Spinal cord (tissue), 10 donors: ENCODE measurements at places on chromosomes 3 and 15.

- no peak for DNase-seq
Observed at GRCh38 chr15:73822998-73823397, 50.4 kb upstream of the TBC1D21 start.

GRCh38 chr15:74955796-74956647 is 550 bp downstream of the RPP25 start:
- DNase-seq = no peak

- no peak for DNase-seq
Observed at GRCh38 chr3:191166368-191166767, 32.7 kb upstream of the OSTN start.

DNA sequence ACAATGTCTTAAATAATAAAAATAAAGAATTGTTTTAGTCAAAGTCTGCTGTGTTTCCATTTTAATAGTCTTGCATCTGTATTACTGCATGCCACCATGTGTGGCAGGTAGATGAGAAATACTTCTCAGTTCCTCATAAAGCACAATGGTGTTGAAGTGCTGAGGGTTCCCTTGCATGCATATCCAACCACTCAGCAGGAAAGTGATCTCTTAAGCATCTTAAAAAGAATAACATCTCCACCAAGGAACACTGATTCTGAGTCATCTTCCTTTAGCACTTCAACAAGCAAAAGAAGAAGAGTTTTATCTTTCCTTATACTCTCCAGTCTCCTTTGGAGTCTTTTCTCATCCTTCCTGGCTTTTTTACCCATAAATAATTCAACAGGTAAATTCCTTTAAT is 602.0 kb downstream of the TBL1XR1 start:
- no peak for DNase-seq

DNA sequence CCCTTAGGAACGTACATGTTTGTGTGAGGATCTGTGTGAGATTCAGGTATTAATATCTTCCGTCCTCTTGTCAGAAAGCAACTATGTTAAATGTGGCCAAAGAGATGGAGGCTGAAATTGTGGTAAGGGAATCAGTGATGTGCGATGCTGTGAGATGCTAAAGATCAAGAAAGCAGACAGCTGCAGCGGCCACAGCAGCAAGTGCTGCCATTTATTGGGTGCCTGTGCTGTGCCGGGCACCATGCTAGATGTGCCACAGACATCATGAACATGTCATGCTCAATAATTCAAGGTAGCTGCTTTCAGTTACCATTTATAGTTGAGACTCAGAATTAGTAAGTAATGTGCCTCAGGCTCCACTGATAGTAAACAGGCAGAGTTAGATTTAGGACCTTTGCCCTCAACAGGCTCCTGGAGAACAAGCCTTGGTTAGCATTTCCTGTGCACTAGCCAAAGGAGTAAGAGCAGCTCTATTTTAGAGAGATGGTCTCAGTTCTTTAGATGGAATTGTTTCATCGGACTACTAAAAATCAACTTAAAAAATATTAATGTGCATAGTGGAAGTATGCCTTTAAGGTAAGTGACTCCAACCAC is 24.9 kb downstream of the LARS2 start:
- DNase-seq = no peak

DNA sequence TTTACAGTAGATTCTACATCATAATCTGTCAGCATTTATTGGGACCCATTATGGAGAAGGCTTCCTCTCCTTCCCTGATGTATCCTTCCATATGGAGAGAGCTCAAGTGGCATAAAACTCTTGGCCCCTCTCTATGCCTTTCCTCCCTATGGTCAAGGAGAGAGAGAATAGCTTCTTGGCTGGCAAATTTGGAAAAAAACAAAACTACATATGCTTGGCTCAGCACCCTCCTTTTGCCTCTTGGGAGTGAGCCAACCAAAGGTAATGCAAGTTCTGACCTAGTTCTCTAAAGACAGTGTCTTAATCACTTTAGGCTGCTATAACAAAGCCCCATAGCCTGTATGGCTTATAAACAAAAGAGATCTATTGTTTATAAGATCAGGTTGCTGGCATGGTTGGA is 37.5 kb downstream of the C3orf70 start:
- no peak for DNase-seq

GRCh38 chr3:189406148-189406547 is 225.0 kb upstream of the TP63 start:
- DNase-seq = no peak
